Fibroblast of mammary gland (primary cell): ENCODE measurements at places on chromosomes 2 and 18.

GRCh38 chr2:213232649-213233437, 51.4 kb upstream of the SPAG16 start:
- no peak for DNase-seq

DNA sequence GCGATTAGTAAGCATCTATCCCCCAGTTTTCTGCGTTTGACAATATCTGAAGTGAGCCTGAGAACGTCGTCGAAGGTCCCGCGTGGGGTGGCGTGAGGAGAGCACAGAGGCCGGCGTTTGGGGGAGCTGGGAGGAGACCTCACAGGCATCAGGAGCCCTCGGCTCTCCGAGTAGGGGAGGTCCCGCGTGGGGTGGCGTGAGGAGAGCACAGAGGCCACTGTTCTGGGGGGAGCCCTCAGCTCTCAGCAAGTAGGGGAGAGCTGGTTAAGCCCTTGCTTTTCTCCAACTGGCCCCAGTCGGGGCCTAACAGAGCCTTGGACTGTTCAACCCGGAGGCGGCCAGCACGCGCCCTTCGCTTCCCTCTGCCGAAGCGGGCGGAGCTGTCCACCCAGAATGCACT, 134.3 kb downstream of the NFATC1 start:
- no peak for DNase-seq

GRCh38 chr2:59871830-59872229, 681.6 kb downstream of the BCL11A start:
- DNase-seq, result no peak

- no peak for DNase-seq
Measured at GRCh38 chr18:74528913-74529312, 5.4 kb upstream of the CNDP1 start.

GRCh38 chr2:200258081-200258480, 48.4 kb upstream of the SPATS2L start:
- no peak for DNase-seq

- DNase-seq, result no peak
Measured at GRCh38 chr2:189960346-189960745, 102.2 kb downstream of the MSTN start.

DNA sequence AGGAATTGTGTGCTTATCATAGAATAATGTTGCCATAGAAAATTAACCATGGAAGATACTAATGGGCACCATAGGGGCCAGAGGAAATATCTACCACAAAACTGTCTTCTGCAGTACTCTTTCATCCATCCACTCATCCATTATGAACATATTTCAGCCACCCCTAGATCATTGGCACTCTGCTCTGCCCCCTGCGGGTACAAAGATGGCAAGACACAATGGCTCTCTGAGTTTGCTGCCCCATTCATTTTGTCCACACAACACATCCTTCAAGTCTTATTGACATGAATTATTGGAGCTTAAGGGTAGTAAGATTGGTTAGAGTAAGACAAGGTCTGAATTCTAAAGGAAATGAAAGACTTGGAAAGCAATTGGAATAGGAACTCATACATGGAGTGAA, 1224.7 kb upstream of the CELF4 start:
- no peak for DNase-seq

- no peak for DNase-seq
Measured at GRCh38 chr2:173739006-173739405, 226.2 kb downstream of the SP3 start.

GRCh38 chr2:66852953-66853352, 418.0 kb downstream of the MEIS1 start:
- DNase-seq, result no peak

- DNase-seq, result no peak
Measured at GRCh38 chr2:134099273-134099672, 154.6 kb upstream of the MGAT5 start.

DNA sequence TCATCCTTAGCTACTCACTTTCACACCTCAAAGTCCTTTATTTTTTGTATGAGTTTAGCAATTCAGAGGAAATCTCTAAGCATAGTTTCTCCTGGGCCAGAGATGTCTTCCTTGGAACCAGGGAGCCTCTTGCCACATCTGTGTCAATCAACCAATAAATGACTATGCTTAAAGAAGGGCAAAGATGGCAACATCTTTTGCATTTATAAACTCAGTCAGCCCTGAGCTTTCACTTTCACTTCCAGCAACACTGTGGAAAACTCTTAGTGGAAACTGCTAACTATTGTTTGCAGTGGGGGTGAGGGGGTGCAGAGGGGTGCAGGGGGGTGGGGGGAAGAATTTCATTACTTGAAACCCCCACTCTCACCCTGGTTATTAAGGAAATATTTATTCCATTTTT, 3.4 kb downstream of the ACVR1C start:
- peak; percentile 14 for DNase-seq

- peak; percentile 86 for DNase-seq
Measured at GRCh38 chr2:112547333-112547732, 5.1 kb downstream of the POLR1B start.

DNA sequence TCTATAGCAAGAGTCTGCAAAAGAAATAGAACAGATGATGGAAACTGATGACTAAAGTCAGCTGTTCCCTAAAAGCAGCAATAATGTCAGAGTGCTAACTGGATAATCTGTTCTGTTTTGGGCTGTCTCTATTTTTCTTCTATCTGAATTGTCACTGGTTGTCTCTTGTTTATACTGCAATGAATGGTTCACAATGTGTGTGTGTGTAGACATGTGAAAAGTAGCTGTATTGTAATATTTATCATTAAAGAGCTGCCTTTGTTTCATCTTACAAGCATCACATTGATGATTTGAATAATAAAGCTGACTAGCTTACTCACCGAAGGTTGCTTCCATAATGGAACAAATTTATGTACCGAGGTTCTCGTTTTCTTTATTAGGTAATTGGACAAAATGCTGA, 456.0 kb upstream of the ZEB2 start:
- DNase-seq, result no peak

GRCh38 chr2:237859533-237860272, at the start of gene RAMP1:
Gene RAMP1, plus strand, starts transcription at chr2:237859623. Its CDS starts 53 bp downstream, at chr2:237859676.
- DNase-seq, result no peak

GRCh38 chr2:215405722-215406581, 29.9 kb downstream of the FN1 start:
- DNase-seq, result peak; percentile 64

- DNase-seq, result no peak
Measured at GRCh38 chr18:79445696-79446561, 50.2 kb downstream of the NFATC1 start.

DNA sequence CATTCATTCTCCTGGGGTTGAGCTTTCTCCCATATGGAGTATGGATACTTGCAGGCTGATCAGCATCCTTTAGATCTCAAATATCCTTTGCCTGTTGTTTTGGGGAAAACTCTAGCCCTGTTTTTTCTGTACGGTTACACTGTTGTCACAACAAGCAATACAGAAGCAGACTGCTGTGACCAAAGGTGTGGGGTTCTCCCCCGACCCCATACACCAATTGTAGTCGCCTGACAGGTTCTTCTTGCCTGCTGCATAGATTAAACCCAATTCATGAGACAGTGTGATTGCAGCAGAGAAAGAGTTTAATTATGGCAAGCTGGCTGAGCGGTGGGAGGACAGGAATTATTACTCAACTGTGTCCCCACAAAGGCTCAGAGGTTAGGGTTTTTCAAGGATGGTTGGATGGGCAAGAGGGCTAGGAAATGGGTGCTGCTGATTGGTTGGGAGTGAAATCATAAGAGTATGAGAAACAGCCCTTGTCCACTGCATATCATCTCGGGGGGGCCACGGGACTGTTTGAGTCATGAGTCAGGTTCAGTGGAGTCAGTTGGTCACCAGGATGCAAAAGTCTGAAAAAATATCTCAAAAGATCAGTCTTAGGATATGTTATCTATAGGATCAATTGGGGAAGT, 40.6 kb downstream of the ITGB1BP1 start:
- peak; percentile 73 for DNase-seq

DNA sequence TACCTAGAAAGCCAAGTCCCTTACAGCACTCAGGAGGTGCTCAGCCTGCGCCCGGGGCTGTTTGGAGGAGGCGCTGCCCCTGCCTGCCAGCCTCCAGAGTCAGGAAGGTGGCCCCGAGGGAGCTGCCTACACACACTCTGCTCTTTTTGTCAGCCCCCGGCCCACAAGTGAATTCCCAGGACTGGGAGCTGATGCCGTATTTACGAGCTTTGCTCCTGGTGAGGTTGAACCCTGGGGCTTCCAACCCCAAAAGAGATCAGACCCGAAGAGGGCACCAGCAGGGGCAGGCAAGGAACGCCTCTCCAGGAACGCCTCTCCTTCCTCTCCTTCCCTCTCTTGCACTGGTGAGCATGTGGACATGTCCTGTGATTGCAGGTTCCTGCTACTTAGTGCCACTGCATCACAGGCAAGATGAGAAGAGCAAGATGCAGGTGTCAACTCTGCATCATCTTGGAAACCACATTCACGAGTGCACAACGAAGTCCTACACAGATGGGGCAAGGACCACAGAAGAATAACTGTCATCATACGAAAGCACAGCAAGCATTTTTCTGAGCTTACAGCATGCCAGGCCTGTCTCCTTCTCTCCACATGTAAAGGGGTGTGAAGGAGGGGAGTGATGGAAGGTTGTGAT, 126.7 kb downstream of the NDUFA10 start:
- DNase-seq, result no peak

DNA sequence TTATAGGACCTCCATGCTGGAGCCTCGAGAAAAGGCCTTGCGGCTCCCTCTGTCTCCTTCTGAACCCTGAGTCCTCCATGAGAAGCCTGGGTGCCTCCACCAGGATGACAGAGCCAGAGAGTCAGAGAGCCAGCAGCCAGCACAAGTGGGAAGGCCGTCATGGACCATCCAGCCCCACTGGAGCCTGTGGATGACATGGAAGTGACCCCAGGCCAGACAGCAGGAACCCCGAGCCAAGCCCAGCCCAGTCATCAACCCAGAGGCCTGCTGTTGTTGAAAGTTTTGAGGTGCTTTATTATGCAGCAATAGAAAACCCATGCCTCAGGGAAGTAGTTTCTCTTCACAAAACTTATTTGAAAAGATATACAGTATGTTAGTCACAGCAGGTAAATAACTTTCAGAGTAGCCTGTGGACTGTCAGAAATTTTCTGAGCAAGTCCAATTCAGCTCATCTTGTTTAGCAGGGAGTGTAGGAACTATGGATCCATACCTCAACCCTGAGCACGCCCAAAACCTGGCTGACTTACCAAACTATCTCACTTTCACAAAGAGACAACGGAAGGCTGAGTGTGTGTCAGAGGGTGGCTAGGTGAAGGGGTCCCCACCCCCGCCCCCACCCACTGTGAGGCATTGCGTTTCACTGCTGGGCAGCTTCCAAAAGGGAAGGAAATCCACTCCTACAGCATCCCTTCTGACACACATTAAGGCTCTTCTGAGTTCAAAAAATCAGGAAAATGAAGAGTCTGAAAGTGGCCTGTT, 79.9 kb upstream of the NDUFV2 start:
- DNase-seq, result peak; percentile 28

DNA sequence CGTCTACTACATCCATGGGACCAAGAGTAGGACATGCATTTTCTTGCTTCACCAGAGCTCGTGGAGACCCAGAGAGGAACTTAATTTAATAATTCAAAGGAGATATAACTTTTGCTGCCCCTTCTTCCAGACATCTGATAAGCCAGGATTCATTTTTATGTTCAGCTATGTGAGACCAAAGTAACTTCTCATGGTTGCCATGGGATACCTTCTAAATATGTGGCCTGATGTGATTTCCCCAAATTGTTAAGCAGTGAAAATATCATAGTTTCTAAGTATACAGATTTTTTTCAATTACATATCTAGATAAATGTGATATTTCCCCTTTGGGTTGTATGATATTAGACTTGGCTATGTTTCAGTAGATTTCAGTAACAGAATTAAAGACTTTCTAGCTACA, 185.5 kb upstream of the FN1 start:
- no peak for DNase-seq
